ENCODE measurements at places on chromosomes 5 and 9. TPM values are rescaled to one million over a fixed set of nuclear protein-coding genes. Genes with fewer than 3 reads are reported as not detected.

The OTP gene
- total RNA-seq: not detected

The SHC3 gene
- total RNA-seq: not detected

The MLANA gene
- total RNA-seq: not detected

The LCN12 gene
- total RNA-seq: 0.89 TPM

The GABRA1 gene
- not detected for total RNA-seq
